GM18507 (cell line): ENCODE measurements at places on chromosomes 4 and X.

- DNase-seq = no peak
Observed at GRCh38 chrX:154806837-154807501, 1.7 kb upstream of the MPP1 start.

GRCh38 chr4:8221476-8221875 lies 22.4 kb downstream of the SH3TC1 start:
- no peak for DNase-seq

DNA sequence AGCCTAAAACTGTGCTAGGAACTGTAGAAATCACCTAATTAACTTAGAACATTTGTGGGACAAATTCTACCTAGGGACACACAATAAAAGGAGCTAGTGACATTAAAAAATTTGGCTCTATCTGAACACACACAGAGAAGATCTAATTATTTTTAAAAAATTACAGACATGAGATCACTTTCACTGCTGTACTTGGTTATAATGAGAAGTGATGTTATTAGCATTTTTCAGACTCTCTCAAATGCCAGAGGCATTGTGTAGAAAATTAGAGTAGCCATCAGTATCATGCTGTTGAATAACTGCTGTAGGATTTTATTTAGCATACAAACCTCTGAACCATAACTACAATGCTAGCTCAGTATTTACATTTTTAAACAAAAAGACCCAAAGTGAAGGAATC lies 109.1 kb upstream of the ANK2 start:
- no peak for DNase-seq

DNA sequence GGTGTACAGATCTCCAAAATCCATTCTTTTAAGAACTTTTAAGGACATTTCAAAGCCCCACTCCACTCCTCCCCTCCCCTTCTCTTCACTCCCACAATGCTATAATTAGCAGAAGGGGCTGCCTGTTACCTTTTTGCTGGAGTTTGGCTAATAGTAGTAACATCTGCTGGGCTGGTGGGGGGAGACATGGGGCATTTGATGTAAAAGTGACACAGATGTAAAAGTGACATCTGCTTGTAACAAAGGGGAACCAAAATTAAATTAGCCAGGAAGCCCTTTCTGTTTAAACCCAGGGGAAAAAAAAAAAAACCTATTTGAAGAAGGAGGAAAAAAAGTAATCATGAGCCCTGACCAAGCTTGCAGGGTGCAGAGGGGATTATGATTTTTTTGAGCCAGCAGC lies 5.4 kb upstream of the PHOX2B start:
- DNase-seq = no peak

DNA sequence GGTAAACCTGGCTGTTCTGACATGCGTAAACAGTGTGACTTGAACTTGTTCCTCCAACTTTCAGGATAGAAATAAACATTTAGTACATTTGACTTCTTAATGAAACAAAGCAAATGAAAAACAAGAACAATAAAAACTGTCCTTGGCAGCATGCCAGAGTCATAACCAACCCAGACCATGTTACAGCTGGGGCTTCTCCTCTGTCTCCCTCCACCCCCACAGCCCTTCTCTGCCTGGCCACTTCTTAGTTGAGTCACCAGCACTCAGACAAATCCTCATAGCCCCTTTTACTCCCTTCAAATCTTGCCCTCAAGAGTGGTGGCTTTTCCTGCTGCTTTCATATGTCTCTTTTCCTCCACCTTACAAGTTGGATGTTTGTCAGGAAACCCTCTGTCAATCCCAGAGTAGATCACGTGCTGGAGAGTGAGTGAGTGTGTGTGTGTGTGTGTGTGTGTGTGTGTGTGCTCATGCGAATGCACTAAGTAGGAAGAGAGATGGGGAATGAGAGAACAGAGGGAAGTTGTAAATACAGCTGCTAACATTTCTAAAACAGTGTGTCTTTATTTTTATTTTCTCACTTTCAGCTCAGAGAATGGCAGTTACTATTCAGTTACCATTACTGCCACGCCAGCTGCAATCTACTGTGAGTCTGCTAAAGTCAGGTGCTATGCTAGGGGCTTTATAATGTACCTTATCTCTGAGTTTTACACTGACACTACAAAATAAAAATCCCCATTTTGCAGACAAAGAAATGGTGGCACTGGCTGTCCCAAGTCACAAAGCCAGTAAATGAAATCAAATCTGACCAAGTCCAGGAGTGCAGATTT lies 15.0 kb downstream of the SCARB2 start:
- no peak for DNase-seq

DNA sequence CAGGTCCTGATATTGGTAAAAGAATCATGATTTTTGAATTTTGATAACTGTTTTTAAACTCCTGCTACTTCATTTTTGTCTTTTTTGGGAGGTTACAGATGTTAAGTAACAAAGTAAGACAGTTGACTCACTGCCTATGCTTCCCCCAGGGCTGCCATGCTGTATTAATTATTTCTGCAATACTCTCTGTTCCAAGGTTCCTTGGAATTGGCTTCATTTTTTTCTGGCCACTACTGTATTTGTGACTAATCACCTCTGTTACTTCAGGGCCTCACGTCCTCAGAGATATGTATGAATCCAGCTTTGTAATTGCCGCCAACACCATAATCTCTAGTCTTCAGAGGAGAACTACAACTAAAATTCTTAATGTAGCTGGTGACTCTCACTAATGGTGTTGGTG lies 1729.3 kb downstream of the C4orf33 start:
- DNase-seq = no peak

DNA sequence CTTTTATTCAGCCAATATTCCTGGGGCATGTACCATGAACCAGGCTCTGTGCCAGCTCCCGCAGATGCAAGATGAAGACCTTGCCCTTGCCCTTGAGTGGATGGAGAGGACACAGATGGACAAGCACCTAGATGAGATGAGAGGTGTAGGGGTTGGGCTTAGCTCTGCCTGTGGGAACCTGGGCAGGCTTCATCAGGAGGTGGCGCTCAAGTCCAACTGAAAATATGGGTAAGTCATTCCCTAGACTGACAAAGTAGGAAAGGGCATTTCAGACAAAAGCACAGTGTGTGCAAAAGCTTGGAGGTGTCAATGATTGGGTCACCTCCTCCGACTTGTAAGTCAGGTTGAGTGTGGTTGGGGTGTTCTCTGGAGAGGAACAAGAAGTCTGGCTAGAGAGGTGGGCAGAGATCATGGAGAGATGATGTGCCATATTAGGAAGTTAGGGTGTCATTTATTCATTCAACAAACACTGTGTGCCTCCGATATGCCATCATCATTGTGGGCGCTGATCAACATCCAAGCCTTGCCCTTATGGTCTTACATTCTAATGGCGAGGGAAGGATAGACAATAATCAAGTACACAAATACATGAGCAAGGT lies 64.6 kb downstream of the ANAPC4 start:
- no peak for DNase-seq

DNA sequence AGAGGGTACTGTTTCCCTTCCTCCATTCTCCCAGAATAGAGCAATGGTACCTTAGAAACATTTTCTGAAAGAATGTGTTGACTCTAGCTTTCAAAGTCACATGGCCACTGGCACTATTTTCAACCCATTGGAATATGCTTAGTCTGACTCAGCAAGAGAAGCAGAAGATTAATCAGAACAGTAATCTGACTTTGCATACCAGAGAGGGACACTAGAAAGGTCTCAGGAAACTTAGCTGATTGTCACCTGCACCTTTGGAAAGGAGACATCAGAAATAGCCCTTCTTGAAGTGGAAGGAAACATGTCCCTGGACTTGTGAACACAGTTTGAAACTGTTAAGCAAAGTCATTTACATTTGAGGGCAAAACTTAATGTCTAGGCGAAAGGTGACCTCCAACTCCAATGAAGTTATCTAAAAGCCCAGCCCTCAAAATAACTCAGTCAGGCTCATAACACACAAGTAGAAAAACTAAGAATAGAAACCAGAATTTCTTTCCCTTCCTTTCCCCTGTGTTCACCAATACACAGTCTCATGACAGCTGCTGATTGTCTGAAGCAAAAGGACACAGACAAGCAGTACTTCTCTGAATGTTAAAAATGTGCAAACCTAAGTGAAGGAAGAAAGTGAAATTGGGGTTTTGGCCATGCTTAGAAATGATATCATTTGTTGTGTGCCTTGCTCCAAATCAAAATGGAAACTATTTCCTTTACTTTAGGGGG lies 270.8 kb downstream of the GRIA3 start:
- DNase-seq = no peak

DNA sequence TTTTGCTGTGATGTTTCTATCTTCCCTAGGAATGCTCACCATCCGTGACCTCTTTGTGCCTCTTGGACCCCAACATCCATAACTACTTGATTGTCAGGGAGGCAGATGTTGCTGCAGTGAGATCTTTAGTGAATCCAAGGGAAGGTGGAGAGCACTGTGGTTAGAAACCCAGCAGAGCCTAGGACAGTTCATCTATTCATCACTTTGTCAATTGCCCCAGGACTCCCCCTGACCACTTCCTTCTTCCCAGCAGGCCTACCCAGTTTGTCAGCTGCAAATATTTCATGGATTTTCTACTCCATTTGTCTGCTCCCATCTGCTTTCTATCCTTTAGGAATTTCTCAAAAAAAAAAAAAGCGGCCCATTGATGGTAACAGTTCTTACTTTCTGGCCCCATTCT lies 942.8 kb downstream of the PCDH7 start:
- DNase-seq = no peak

GRCh38 chr4:31807036-31807435 lies 1086.9 kb downstream of the PCDH7 start:
- DNase-seq = no peak

DNA sequence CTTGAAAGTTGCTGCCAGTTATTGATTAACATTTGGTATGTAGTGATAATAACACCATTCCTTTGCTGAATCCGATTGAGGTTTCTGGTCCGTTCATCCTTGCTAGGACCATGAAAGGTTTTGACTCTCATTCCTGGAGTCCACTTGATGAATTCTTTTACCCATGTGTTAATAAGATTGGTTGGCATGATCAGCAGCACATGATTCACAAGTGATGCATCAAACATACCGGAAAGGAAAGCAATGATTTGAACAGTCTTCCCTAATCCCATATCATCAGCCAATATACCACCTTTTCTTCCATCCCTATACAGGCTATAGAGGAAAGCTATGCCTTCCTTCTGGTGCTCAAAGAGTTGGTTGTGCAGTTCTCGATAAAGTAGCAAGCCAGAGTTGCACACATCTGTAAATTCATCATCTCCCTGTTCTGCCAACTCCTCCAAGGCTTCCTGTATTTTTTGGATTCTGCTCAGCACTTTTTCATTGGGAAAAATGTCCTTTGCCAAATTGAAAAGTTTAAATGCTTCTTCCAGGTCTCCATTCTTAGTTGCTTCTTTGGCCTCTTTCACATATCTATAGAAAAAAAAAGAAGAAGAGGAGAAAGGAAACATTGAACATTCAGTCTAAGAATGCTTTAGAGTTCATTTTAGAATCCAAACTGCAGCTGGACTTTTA lies 26.7 kb downstream of the PIN4 start:
- no peak for DNase-seq

- no peak for DNase-seq
Observed at GRCh38 chr4:26083987-26084386, 170.0 kb downstream of the SMIM20 start.

GRCh38 chr4:19135895-19136633 lies 1114.5 kb upstream of the LCORL start:
- DNase-seq = no peak

DNA sequence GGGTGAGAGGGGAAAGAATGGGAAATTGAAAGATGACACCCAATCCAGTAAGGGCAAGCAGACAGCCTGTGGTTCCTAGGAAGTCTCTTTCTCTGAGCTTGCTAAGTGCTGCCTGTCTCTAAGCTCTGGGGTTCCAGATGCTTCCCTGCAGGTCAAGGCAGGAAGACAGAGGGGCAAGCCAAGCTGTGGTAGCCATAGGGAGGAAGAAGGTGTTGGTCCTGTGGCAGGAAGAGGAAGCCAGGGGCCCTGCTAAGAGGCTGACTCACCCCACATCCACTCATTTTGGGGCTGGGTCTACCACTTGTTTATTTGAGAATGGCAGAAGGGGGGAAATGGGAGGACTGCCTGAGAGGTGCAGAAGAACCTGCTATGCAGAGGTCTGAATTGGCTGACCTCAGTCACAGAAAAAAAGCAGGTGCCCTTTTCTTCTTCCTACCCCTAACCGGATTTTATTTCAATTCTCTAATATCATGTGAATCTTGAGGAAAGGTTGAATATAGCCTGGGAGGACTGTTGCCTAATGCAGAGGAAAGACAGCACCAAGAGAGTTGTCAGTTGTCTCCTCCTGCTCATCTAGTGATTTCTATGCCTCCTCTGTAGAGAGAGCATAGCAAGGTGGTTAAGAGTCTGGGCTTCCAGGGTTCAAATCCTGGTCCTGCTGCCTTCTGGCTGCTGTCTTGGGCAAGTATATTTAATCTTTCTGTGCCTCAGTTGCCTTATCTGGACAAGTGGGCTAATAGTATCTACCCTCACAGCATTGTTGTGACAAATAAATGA lies 27.4 kb downstream of the HOPX start:
- no peak for DNase-seq

DNA sequence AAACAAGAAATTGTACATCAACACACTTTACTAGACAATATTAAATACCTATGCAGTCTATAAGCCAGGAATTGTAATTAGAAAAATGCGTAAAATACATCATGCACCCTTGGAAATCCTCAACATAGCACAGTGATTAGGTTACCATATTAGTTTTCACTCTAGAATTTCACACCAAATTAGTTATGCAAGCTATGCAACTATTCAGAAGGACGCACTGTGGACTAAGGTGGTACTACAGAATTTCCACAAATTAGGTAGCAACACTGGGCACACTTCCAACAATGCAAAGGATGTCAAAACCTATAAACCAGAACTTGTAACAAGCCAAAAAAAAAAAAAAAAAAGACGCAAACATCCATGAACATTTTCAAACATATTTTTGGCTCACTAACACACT lies 71.1 kb upstream of the ZCCHC13 start:
- DNase-seq = no peak

- no peak for DNase-seq
Observed at GRCh38 chrX:152656890-152657289, 19.2 kb downstream of the GABRQ start.

DNA sequence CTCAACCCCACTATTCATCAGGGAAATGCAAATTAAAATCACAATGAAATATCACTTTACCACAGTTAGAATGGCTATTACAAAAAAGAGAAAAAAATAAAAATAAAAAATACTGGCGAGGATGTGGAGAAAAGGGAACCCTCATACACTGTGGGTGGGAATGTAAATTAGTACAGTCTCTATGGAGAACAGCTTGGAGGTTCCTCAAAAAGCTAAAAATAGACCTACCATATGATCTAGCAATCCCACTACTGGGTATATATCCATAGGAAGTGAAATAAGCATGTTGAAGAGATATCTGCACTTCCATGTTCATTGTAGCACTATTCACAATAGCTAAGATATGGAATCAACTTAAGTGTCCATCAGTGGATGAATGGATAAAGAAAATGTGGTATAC lies 50.5 kb upstream of the PAGE1 start:
- no peak for DNase-seq
